ENCODE measurements at places on chromosomes 11 and 22.

DNA sequence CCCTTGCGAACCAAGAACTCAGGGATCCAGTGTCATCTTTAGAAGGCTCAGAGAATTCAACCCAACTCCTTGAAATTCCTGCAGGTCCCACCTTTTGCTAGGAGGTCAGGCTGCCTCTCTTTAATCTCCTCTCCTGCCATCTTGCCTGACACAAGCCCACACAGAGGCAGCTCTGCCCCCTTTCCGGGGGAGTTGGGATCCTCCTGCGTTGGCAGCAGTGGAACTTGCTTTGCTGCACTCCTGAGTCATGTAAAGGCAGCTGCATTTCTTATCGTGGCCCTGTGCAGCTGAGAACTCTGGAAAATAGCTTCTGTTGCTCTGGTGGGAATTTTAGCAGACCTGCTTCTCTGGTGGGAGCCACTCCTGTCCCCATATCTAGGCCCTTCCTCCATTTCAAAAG, 142.3 kb upstream of the TBCEL start:
- DNase-seq = no peak

- DNase-seq = no peak
These were observed 795.5 kb downstream of the METTL15 start for GRCh38 chr11:28903716-28904115.

DNA sequence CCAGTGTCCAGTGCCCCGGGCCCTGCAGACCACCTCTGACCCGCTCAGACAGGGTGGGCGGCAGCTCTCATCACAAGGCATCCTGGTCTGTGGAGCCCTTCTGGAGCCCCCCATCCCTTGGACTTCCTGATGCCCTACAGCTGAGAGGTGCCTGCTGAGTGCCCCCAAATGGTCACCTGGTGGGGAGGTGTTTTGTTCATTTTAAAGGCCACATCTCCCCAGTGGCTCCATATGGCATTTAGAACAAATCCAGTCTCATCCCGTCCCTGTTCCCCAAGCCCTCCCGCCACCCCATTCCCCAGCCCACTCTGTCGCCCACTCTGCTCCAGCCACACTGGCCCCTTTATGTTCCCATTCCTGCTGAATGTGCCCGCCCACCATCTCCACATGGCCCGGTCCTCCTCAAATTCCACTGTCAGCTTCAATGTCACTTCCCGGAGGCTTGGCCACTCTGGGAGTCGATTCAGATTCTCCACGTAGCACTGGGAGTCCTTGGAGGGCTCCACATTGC, 32.8 kb downstream of the OSBPL5 start:
- no peak for DNase-seq

- no peak for DNase-seq
These were observed 33.4 kb downstream of the GRAMD4 start for GRCh38 chr22:46653596-46653995.

GRCh38 chr11:32820497-32820896, 9.2 kb upstream of the PRRG4 start:
- DNase-seq = no peak

GRCh38 chr11:92917927-92918326, 51.5 kb upstream of the MTNR1B start:
- DNase-seq = no peak

DNA sequence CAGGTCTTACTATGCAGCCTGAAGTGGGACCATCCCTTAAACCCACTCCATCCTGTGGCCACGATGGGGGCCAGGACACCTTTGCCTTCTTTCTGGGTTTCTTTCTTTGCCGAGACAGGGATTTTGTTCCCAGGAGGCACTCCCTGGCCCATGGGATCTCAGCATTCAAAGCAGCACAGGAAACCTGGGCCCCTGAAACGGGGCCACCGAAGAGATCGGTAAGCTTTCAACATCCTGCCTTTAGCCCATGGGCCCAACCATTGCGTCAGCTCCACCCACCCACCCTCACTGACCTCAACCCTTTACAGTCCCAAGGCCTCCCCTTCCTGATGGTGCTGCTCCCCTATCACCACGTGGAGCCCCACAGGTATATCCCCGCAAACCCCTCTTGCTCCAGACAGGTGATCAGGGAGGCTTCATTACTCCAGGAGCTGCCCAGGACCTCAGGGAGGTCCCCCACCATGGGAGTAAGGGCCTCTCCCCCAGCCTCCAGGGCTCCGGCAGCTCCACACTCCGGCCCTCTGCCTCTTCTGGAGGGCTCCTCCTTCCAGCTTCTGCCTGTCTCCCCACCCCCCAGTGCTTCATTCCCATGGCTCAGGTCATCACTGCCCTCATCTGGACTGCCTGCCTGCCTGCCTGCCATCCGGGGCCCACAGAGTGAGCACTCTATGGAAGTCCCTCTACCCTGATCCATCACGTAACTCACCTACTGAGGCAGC, 42.0 kb upstream of the TUB start:
- no peak for DNase-seq

All from natural killer cell (primary cell).